ENCODE measurements at places on chromosomes 12 and 14.

GRCh38 chr14:51248016-51248987 is 8.3 kb downstream of the TMX1 start:
- DNase-seq: no peak

DNA sequence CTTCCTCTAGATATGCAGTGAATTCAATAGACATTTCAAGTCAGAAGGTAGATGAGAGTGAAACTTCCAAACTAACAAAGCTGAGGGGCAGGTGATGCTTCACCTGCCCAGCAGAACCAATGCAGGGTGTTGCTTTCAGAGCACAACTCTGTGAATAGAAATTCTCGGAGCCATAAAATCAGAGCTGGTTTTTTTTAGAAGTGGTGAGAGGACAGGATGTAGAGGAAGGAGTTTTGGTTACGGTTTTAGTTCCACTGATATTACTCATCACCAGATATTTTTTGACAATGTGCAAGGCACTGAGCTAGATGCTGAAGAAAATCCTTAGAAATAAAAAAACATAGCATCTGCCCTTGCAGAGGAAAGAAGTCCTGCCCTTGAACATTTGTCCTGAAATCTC is 62.2 kb downstream of the BMP4 start:
- DNase-seq: no peak

DNA sequence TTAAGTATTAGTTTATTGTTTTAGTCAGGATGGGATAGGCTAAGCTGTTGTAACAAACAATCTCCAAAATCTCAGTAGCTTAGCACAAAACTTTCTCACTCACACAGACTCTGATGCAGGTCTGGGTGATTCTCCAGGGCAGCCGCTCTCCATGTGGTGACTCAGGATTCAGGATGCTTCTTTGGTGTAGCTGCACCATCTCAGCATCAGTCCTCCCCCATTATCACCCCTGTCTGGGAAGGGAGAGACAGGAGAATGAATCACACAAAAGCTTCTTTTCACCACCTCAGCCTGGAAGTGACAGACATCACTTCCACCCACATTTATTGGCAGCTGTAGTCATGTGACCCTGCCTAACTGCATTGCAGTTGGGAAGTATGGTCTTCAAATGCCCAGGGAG is 142.3 kb downstream of the DICER1 start:
- no peak for DNase-seq

DNA sequence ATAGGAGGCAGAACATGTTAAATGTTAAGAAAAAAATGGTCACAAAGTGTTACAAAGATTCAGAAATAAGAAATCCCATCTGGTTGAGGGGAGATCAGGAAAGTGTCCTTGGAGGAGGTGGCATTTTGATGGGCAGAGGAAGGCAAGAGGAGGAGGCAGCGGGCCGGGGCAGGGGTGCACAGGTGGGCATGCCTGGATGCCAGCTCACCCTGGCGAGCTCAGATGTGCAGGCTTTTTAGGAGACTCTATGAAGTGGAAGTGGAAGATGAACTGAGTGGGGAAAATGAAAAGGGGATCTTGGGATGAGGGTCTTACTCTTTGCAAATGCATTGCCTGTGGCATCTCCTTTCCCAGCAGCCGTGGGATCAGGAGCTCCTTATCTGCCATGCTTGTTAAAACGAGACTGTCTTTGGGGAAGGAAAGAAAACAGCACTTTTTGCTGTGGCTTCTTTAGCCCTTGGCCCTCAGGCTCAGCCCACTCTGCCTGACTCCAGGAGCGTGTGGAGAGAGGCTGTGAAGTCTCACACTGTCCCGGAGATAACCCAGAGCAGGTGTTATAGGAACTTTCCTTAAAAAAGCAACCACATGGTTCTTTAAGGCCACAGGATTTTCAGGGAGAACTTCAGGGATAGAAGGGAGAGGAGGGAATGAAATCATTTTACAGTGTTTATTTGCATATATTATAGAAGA is 62.6 kb downstream of the ELK3 start:
- DNase-seq: no peak

DNA sequence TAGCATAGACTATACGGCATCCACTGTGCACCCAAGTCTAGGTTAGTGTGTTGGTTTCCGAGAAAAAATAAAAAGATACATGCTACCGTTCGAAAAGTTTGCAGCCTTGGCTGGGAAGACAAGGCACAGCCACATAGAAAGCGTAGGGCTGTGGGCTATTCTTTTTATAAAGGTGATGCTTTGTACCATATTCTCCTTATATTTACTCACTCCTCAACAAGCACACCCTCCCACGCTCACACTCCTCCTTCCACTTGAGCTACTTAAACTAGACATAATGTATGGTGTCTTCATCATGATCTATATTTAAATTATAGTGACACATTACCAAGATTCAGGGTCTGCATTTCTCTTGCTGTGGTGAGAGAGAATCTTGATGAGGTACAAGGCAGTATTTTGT is 1416.5 kb downstream of the AACS start:
- DNase-seq: no peak

DNA sequence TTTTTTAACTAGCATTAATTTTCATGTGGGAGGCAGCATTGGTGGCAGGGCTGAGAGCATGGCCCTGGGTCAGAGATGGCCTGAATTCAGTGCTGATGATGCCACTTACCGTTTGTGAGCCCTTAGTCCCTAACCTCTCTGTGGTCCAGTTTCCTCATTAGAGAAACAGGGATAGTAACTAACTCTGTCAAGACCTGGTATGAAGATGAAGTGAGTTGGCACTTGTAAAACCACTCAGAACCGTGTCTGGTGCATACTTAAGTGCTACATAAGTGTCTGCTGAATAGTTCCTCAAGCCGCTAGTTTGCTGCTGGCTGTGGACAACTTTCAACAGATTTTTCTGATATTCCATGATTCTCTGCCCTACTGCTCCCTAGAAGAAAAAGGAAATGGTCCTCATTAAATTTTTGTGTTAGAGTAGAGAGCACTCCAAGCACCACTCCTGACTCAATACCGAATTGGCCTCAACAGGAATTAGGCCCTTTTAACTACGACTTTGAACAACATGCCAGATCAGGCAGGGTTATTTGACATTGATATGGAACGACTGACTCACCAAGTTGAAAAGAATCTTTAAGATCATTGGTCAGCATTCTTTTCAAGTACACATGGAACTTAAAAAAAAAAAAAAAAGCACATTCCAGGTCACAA is 250.2 kb downstream of the ANO2 start:
- DNase-seq: no peak

- no peak for DNase-seq
Observed at GRCh38 chr12:109753959-109754358, 40.3 kb downstream of the FAM222A start.

GRCh38 chr12:43824207-43824775 is 11.6 kb upstream of the TMEM117 start:
- DNase-seq: no peak

DNA sequence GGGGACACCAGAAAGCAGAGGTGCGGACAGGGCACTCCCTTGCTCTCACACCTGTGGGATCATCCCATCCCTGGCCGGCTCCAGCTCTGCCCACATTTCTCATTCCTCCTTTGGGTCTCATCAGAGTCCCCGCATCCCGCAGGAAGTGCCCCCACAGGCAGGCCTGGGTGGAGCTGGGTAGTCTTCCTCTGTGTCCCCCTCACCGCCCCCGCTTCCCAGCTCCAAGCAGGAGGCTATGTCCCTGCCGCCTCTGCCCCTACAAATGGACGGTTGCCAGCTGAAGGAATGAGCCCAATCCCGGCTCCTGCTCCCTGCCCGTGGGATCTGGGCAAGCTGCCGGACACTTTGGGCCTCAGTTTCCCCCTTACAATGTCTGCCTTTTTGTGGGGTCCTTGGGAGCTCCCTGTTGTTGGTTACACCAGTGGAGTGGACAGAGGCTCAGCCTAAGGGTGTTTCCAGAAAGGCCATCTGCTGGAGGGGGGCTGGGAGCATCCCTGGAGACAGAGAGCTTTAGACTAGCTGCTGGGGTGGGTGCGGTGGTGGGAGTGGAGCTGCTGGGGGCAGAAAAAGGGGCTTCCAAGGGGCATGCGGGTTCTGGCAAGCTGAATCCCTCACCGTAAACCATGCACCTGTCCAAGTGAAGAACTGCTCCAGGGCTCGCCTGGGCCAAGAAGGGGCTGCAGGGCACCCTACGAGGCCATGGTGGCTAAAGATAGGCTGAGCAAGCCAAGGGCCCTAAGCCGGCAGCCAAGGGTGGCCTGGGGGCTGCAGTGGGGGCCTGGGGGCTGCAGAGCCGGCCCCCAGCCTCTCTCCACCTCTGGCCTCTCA is 7.9 kb upstream of the GPR132 start:
- DNase-seq: no peak

GRCh38 chr14:103739793-103740501 is 24.3 kb downstream of the ZFYVE21 start:
- DNase-seq: no peak

GRCh38 chr12:101616027-101616494 is 21.3 kb downstream of the MYBPC1 start:
- DNase-seq: no peak

- no peak for DNase-seq
Observed at GRCh38 chr12:131735153-131735456, 24.2 kb downstream of the SFSWAP start.

DNA sequence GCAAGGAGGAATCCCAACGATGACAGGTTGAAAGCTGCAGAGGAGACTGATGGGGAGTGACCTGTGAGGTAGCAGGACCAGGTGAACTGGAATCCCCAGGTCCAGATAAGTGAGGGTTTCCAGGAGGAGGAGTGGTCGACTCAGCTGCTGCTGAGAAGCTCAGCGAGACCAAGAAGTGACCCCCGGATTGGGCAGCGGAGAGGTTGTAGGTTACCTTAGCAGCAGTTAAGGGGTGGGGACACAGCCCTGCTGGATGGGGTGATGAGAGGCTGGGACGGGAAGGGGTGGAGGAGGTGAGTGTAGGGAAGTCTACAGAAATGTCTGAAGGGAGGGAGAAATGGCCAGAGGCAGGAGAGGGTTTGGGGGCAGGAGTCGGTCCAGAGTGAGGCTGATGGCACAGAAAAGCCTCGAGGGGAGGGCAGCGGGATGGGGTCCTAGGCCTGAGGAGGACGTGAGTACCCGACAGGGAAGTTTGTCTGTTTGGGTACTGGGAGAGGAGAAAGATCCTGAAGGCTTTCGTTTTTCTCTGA is 2.6 kb upstream of the RCOR1 start:
- DNase-seq: no peak

DNA sequence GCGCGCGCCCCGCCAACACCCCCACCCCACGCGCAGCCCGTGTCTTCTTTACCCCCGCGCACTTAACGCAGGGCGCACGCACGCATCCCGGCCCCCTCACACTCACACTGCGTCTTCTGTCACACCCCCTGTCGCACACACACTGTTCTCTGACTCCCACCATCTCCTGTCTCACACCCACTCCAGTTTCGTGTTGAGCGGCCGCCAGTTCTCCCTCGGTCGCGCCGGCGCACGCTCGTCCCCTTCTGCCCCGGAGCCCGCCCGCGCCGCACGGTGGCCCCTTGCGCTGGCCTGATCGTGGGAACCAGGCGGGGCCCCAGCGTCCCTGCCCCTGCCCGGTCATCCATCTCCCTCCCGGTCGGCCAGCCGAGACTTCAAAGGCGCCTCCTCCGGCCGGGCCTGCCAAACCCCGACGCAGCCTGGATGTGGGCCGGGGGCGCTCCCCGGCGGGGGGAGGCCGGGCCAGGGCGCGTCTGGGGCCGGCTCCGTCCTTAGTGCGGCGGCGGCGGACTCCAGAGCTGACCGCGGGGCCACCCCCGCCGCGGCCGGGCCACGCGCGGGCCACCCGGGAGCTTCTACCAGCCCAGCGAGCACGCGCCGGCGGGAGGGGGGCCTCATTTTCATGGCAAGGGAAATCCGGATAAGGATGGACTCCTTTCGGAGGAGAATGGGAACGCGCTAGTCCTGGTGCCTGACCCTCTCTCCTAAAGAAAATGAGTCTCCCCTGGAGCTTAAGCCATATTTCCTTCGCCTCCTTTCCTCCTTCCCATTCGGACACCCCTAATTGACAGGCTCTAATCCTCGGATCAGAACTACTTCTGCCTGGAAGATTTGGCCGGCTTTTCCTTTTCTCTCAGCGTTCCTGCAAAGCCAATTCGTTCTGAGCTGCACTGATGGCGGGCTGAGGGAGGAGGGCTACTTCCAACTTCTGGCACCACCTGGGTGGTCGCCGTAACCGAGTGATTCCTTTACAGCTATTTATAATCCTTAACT is 82.0 kb upstream of the HMGA2 start:
- DNase-seq: no peak

DNA sequence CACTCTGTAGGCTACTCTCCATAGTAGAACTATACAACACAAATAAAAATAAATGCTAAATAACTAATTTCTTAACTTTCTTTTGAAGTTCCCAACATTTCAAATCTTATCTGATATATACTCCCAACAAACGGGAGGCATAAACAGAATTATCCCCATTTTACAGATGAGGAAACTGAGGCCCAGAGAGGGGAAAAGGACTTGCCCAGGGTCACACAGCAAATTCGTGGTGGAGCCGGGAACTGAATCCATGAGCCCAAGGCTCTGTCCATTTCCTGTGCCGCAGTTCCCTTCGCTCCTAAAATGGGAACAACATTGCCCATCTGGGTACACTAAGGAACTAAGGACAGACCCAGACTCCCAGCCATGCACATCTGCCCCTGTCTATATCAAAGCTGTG is 12.2 kb downstream of the ZNF384 start:
- DNase-seq: no peak

DNA sequence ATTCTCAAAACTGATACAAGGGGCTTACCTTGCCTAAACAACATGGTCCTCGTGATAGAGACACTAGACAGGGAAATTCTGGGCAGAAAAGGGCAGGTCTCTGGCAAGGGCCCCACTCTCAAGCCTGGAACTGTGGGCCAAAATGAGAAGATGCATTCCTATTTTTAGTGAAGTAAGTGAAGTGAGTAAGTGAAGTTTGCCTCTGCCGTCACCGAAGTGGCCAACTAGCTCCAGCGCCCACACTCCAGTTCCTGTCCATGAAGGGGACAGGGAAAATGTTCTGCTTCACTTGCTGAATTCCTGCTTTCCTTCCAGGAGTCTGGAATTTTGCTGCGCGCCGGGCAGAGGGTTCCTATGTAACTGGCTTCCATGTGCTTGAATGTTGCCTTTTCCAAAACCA is 1035.6 kb upstream of the TMEM132C start:
- no peak for DNase-seq

- no peak for DNase-seq
Observed at GRCh38 chr12:27595231-27595642, 71.2 kb downstream of the PPFIBP1 start.

- DNase-seq: no peak
Observed at GRCh38 chr12:14111230-14111865, 129.9 kb upstream of the GRIN2B start.

DNA sequence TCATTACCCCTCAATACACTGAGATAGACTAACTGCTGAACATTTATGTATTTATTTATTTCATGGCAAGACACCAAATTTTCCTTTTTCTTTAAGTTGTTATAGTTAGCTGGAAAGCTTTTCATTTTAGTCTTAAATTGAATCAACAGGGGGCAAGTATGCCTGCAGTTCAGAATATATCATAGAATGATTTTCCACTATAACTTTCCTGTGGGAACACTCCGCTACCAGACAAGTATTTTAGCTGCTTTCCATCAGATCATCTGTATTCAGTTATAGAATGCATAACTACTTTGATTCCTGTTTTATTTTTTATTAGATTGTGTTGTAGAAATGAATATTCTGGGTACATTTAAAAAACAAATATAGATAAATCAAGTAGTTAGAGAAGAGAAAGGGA is 102.0 kb downstream of the SLC6A15 start:
- no peak for DNase-seq

- DNase-seq: no peak
Observed at GRCh38 chr12:90677552-90677951, 277.4 kb downstream of the CCER1 start.

All from stimulated activated CD4-positive, alpha-beta T cell treated with anti-CD3 and anti-CD28 coated beads, Interleukin-1b, Interleukin-23, amount 100 ng/mL, for 1 hour (primary cell).